ENCODE measurements at places on chromosomes 7 and 10.

- no peak for DNase-seq
These were observed 233.2 kb downstream of the SORCS1 start for GRCh38 chr10:106931159-106931852.

GRCh38 chr10:44006771-44007170 is 358.1 kb upstream of the ZNF32 start:
- DNase-seq = no peak

- no peak for DNase-seq
These were observed 18.0 kb downstream of the SLC25A13 start for GRCh38 chr7:96303686-96304443.

GRCh38 chr7:45598886-45599520 is 24.8 kb downstream of the ADCY1 start:
- no peak for DNase-seq

- no peak for DNase-seq
These were observed 259.2 kb downstream of the GLRX3 start for GRCh38 chr10:130395248-130395936.

GRCh38 chr10:50417486-50417885 is 166.2 kb upstream of the ASAH2 start:
- DNase-seq = no peak

- DNase-seq = no peak
These were observed 824.1 kb downstream of the CCSER2 start for GRCh38 chr10:85152496-85152895.

DNA sequence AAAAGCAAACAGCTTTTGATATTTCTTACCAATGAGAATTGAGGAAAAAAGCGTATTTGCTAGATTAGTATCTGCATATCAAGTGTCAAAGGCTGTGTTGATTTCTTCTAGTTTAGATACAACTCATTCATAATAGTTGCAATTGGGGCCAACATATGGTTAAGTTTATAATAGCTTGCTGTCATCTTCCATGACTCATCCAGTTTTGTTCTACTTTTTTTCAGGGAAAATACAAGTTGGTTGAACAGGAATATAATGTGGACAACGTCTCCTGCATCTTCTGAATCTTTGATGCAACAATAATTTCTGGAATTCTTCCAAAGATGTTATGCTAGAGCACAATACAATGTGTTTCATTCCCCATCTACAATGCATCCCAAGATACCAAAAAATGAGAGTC is 182.0 kb downstream of the THSD7A start:
- no peak for DNase-seq

GRCh38 chr10:49254556-49255318 is 44.2 kb upstream of the C10orf71 start:
- no peak for DNase-seq

DNA sequence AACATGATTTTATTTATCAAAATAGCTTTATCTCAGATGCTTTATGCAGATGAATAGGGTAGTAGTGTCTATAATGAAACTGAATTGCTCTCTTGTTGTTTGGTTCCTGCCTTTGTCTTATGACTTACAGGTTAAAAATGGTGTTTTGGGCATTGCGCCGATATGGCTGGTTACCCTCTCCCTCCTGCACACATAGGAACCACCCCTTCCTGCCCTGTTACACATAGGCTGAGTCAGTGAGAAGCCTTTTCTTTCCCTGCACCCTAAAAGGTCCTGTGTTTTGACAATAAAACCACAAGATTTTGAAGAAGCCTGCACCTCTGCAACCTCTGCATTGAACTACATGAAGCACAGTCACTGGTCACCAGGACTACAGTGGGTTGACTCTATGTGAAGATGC is 655.8 kb upstream of the ANKRD30A start:
- no peak for DNase-seq

- no peak for DNase-seq
These were observed 225.1 kb upstream of the YAE1 start for GRCh38 chr7:39341083-39341482.

DNA sequence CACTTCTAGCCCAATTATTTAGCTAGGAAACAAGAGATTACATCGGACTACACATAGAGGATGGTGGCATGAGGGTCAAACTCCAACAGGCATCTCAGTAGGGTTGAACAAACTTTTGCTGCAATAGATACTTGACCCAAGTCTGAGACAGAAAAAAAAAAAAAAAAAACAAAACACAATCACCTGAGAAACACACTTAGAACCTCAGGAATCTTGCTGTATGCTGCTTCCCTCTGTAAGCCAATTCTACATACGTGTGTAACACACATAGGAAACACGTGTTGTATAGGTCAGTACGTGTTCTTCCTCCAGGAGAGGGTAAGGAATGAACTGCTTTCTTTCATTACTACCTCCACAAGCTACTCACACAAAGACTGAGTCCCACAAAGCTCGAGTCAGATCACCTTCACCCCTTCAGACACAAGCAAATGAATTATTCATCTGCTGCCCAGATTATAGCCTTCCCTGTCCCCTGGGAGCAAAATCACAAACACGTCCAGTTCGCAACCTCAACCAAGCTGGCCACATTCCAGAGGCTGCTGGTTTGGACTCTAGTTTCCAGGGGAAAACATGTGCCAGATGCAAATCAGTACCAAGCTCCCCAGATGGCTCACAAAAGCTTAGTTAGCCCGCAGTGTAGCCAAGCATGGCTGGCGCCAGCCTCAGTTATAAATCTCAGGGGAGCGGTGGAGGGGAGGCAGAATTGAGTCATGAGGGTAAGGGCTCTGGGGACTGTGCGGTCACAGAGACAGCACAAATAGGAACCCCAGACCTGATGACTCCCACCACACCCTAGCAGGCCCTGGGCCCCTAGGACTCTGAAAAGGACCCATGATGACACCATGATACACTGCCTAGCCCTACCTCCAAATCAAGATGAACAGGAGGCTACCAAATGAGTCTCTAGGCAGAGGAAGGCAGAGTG is 15.1 kb downstream of the PSAP start:
- DNase-seq = no peak

Measured in iPS DF 6.9 (cell line).